ENCODE measurements at places on chromosomes 6 and 20.

- DNase-seq: no peak
Observed at GRCh38 chr6:47306887-47307286, 2.8 kb downstream of the TNFRSF21 start.

DNA sequence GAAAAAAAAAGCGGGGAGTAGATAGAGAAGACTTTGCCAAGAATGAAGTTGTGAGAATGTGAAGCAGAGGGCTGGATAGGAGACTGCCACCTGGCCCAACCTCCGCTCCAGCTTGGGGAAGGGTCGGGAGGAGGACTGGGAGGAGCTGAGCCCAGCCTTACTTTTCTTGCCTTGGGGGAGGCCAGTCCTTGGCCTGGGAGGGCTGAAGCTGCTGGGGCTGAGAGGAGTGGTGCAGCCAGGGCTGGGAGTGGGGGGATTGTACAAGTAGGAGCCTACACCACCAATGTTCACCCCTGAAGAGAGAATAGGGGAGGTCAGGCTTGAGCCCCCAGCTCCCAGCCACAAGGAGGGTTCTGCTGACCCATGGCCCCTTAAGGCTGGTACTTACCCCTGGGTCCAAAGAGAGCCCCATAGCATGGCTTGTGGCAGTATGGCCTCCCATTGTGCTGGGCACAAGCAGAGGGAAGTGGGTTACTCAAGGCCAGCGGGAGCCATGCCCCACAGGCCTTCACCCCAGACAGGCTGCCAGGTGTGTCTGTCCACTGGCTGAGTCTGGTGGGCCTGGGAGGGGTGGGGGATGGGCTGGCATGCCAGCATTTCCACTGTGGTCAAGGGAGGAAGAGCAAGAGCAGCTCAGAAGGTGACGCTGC lies 1.1 kb downstream of the CRIP3 start:
- DNase-seq: no peak

DNA sequence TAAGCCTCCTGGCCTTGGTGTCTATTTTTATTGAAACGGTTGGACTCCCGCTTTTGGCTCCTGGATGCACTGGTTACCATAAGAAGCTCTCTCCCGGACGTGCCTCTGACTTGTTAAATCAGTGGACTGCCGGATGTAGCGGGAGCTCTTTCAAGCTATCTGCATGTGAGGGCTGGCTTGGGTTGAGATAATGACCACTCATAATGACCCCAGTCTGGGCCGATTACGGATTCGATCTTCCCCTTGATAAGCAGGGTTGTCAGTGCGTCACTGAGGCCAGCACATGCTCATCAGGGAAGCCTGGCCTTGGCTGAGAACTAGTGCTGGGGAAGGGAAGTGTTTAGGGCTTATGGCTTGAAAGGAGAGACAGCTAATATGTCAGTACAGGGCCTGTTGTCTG lies 528.1 kb downstream of the CDH26 start:
- DNase-seq: no peak

DNA sequence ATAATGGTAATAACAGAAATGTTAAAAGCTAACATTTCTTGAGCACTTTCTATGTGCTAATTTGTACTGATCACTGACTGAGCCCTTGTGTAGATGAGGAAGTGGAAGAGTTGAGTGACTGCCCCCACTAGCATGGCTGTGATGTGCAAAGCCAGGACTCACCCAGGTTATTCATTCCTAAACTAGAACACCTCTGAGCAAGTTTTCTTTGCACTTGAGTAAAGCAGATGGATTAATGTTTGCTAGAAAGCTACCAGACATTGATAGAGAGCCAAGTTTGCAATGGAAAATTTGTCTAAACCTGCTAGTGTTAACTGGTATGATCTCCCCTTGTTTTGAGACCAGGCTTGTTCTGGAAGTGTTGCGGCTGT lies 467.4 kb upstream of the PLCB4 start:
- no peak for DNase-seq

- no peak for DNase-seq
Observed at GRCh38 chr6:88119769-88120168, 46.4 kb downstream of the CNR1 start.

GRCh38 chr6:50264995-50265571 lies 215.4 kb upstream of the DEFB112 start:
- no peak for DNase-seq

- no peak for DNase-seq
Observed at GRCh38 chr6:153944201-153944600, 94.8 kb upstream of the OPRM1 start.

GRCh38 chr6:71886184-71887005 lies at the start of gene RIMS1:
Gene RIMS1, plus strand, starts transcription at chr6:71886550. Its CDS starts 474 bp downstream, at chr6:71887024.
- no peak for DNase-seq

DNA sequence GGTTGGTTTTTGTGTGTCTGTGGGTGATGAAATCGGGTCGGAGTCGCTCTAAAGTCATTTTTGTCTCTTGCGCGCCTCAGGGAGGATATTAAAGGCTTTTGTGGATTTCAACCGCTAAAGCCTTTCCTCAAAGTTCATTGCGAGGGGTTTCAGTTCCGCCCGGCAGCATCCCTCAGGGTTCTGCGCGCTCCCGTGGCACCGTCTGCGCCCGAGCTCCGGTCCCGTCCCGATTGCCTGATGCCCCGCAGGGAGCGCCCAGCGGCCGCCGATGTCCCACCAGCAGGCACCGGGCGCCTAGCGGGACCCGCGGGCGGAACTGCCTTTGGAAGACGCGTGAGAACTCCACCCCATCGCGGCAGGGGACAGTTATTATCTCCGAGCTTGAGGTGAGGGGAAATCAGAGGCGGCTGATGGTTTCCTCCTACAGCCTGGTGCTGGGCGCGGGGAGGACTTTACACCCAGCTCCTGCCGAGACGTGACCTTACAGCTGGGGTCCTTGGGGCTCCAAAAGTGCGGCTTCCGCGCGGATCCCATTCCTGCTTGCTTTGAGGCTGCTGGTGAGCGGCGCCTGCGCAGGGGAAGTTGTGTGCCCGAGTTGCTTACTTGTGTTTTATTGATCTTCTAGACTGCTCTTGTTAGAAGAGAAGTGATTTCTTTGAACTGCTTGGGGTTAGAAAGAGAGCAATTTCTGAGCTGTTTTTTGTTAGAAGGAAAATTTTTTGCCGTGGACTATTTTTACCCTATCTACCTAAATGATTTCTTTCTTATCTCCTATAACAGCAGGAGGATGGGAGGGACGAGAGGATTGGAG lies 27.1 kb downstream of the ULBP1 start:
- no peak for DNase-seq

- no peak for DNase-seq
Observed at GRCh38 chr20:58838174-58838573, 12.5 kb downstream of the GNAS-AS1 start.

DNA sequence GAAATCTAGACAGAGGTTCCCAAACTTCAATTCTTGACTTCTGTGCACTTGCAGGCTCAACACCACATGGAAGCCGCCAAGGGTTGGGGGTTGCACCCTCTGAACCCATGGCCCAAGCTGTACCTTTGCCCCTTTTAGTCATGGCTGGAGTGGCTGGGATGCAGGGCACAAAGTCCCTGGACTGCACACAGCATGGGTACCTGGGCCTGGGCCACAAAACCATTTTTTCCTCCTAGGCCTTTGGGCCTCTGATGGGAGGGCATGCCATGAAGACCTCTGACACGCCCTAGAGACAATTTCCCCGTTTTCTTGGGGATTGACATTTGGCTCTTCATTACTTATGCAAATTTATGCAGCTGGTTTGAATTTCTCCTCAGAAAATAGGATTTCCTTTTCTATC lies 342.0 kb downstream of the TPBG start:
- no peak for DNase-seq

- DNase-seq: no peak
Observed at GRCh38 chr6:152298055-152298647, 339.0 kb downstream of the SYNE1 start.

DNA sequence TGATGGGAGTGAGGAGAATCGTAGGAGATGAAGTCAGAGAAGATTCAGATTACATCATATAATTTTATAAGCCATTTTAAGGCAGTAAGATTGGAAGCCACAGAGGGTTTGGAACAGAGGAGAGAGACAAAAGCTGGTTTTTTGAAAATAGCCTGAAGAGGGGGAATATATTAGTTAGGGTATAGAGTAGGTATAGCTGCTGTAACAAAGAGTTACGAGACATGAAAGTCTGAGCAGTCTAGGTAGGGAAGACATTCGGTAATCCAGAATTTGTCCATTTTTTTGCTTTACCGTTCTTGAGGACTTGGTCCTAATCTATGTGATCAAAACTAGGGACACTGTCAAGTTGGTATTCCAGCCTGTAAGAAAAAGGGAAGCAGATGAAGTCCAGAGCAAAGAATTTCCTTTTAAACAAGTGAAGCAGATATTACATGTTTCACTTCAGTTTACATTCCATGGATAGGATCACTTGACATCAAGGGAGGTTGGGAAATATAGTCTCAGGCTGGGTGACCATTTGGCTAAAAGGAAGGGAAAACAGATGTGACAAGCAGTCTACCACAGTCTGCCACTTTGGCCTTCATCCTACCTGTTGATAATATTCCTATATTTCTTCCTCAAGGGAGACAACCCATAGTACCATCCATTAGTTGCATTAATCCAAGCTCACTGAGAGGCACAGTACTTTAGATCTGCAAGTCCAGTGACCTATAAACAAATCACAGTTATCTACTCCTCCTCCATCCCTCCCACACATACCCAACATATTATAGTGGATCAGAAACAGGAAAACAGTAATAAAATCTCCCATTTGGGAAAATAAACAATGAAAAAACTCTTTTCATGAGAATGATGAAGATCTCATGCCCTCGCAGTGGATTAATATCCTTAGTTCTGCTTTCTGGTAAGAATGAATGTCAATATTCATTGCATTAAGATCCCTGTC lies 10.2 kb downstream of the FAM135A start:
- no peak for DNase-seq

GRCh38 chr6:109454496-109455436 lies 806 bp downstream of the MICAL1 start:
- peak; percentile 37 for DNase-seq

GRCh38 chr6:31744422-31744821 lies 4.6 kb downstream of the MSH5 start:
- DNase-seq: no peak

- DNase-seq: no peak
Observed at GRCh38 chr6:149031201-149031858, 284.5 kb downstream of the UST start.

- no peak for DNase-seq
Observed at GRCh38 chr6:111381123-111381522, 101.9 kb downstream of the REV3L start.
